HFFc6 (cell line): ENCODE measurements at places on chromosomes 6 and 20. TPM values are rescaled to one million over a fixed set of nuclear protein-coding genes. Genes with fewer than 3 reads are reported as not detected.

SAMD10 gene
- 1.6 to 3.3 TPM (median 3.0 TPM) in 3 replicates for total RNA-seq

- no peak overlapping the region for H3K4me3 ChIP-seq
- H3K4me1 ChIP-seq = peaks cover 17% of the 10 kb centered on the region; the same call in 1 of the 2 replicates
- H3K27me3 ChIP-seq = no peaks in the 10 kb centered on the region; the same call in 1 of the 2 replicates
Measured at GRCh38 chr6:48630511-48630910, 519.5 kb upstream of the PTCHD4 start.

ABHD12 gene
- 87.5 to 102 TPM (median 96.2 TPM) in 3 replicates for total RNA-seq

DNA sequence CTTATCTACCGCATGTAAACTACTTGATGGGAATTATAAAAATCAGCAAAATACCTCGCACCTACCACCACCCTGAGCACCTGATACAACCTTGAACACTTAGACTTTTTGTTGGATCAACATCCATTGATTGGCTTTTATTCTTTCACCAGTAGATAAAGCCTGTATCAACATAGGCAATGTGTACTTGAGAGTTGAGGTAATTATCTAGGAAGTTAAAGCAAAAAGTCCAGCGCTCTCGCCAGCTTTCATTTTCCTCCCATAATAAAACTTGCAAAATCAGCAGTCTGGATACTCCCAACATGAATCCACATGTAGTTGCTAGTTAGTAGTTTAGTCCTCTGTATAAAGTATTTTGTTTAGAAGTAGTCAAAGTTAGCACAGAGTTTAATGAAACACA lies 132.0 kb upstream of the PRDM1 start:
- no peaks in the 10 kb centered on the region for H3K4me1 ChIP-seq
- no peaks in the 10 kb centered on the region for H3K36me3 ChIP-seq
- no peak overlapping the region for H3K4me3 ChIP-seq
- no peak overlapping the region for H3K27ac ChIP-seq
- no peak for DNase-seq
- peaks cover 1% of the 10 kb centered on the region; the same call in 1 of the 2 replicates for H3K27me3 ChIP-seq

GRCh38 chr20:63842258-63842657 lies 11.2 kb upstream of the ZBTB46 start:
- no peak overlapping the region for H3K27ac ChIP-seq
- no peaks in the 10 kb centered on the region for H3K36me3 ChIP-seq
- no peak overlapping the region for H3K4me3 ChIP-seq
- no peaks in the 10 kb centered on the region for H3K4me1 ChIP-seq
- no peak for DNase-seq

- H3K27me3 ChIP-seq = no peaks in the 10 kb centered on the region
- H3K36me3 ChIP-seq = no peaks in the 10 kb centered on the region
- H3K27ac ChIP-seq = no peak overlapping the region
- no peak overlapping the region for H3K4me3 ChIP-seq
Measured at GRCh38 chr6:162630069-162630468, 97.5 kb downstream of the PRKN start.

DNA sequence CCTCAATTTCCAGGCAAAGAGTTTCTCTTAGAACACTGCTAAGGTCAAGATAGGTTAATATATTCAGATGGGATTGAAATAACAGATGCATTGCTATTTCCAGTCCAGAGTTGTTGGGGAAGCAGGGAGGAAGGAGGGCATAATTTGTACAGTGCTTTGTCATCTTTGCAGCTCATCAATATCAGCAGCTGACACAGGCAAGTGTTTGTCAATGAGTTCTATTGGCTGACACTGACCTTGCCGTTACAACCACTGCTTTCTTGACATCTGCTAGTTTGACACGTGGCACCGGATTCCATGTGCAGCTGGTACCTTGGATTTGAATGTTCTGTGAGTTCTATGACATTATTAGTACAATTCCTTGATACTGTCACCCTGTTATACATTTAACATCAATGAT lies 28.0 kb upstream of the MLIP start:
- DNase-seq = no peak
- no peak overlapping the region for H3K27ac ChIP-seq
- no peak overlapping the region for H3K4me3 ChIP-seq
- no peaks in the 10 kb centered on the region for H3K36me3 ChIP-seq

SRMS gene
- not detected in 3 replicates for total RNA-seq

DNA sequence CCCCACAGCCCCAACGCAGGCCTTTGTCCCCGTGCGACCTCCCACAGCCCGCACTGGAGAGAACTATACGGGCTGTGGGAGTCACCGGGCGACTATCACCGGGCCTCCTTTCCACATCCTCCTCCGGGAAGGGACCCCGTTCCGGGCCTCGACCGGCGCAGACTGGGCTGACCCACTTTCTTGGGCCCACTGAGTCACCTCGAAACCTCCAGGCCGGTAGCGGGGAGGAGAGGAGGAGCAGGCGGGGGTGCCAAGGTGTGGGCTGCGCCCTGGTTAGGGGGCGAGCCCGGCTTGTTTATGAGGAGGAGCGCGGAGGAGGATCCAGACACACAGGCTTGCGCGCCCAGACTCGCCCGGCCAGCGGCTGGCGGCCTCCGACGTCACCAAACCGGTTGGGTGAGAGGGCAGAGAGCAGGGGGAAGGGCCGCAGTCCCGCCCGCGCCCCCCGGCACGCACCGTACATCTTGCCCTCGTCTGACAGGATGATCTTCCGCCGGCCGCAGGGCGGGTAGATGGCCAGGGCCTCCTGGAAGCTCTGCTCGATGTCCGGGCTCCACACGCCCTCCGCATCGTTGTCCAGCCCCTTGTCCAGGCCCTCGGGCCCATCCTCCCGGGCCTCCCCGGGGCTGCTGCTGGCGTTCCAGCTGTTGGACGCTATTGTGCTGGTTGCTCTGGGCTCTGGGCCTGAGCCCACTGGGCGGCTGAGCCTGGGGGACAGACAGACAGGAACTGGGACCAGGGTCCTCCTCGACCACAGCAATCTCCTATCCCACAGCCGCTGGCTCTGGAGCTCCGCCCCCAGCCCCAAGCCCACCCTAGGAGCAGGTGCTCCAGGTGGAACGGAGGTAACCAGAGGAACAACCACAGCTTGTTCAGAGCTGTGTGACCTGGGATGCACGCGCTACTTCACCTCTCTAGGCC lies 10.6 kb downstream of the TEAD3 start:
- peaks cover 53% of the 10 kb centered on the region for H3K4me1 ChIP-seq
- peak overlapping the region; percentile 73 for H3K27ac ChIP-seq
- H3K4me3 ChIP-seq = no peak overlapping the region
- no peaks in the 10 kb centered on the region for H3K27me3 ChIP-seq
- H3K36me3 ChIP-seq = peaks cover 6% of the 10 kb centered on the region; the same call in 1 of the 2 replicates

DNA sequence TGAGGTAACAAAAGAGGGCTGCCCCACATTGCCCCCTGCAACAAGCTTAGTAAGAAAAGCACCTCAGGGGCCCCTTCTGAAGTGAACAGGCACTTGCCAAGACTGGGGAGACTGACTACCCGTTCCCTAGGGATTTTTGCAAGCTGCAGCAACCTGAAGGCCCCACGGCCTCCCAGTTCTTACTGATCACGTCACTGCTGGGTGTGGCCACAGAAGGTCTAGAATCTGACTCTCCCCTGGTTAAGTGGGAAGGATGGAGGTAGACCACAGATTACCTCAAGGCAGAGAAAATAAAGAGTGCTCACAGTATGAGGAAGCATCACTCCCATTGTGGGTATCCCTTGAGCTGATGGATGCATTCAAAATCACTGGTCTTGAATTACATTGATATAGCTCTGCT lies 201.5 kb upstream of the KCNQ5 start:
- H3K27me3 ChIP-seq = no peaks in the 10 kb centered on the region
- no peak overlapping the region for H3K4me3 ChIP-seq
- H3K36me3 ChIP-seq = no peaks in the 10 kb centered on the region

DNA sequence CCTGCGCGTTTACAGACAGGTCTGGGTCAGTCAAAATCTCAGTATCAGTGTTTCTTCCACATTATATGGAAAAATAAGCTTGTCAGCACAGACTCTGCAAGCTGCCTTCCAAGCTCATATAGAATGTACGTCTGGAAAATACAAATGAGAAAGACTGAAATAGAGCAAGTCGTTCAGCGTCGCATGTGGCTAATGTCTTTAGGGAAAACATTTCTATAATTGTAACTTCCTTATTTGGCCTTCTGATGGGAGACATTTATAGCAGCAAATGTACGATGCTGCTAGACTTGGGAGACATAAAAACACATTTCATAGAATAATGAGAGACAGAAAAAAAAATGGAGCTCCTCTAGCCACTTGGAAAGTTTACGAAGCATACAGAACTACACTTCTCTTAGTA lies 122.2 kb downstream of the KIF16B start:
- DNase-seq = no peak
- no peak overlapping the region for H3K4me3 ChIP-seq
- no peaks in the 10 kb centered on the region; the same call in 1 of the 2 replicates for H3K27me3 ChIP-seq

DNA sequence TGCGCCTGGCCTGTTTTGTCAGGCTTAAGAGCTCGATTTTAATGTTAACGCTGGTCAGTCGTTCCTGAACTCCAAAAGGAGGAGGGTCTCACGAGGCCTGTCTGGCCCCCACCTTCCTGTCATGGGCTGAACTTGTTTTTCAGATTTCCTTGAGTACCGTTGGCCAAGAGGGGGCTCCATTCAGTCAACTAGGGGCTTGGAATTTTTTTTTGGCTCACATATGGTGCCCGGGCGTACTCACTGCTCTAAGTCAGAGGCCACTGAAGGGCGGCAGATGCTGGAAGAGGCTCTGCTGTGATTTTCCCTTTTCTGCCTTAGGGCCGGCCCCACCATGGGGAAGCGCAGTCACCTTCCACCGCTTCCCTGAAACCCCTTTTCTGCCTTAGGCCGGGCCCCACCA lies 6.9 kb upstream of the BIRC7 start:
- H3K4me3 ChIP-seq = no peak overlapping the region
- H3K27ac ChIP-seq = no peak overlapping the region
- no peaks in the 10 kb centered on the region for H3K36me3 ChIP-seq
- peaks cover 45% of the 10 kb centered on the region for H3K4me1 ChIP-seq

TMC2 gene
- total RNA-seq = not detected in 3 replicates

- no peaks in the 10 kb centered on the region for H3K4me1 ChIP-seq
- peaks cover 13% of the 10 kb centered on the region for H3K27me3 ChIP-seq
- no peaks in the 10 kb centered on the region for H3K36me3 ChIP-seq
- no peak overlapping the region for H3K4me3 ChIP-seq
- H3K27ac ChIP-seq = no peak overlapping the region
Measured at GRCh38 chr6:96913621-96914020, 10.9 kb upstream of the KLHL32 start.

GRCh38 chr6:101226677-101227135 lies 166.8 kb upstream of the GRIK2 start:
- H3K4me3 ChIP-seq = no peak overlapping the region
- no peak overlapping the region for H3K27ac ChIP-seq
- no peaks in the 10 kb centered on the region for H3K27me3 ChIP-seq
- peak; percentile 64 for DNase-seq
- H3K4me1 ChIP-seq = peaks cover 18% of the 10 kb centered on the region
- peaks cover 13% of the 10 kb centered on the region for H3K36me3 ChIP-seq

- DNase-seq = no peak
- no peaks in the 10 kb centered on the region for H3K27me3 ChIP-seq
- no peaks in the 10 kb centered on the region for H3K4me1 ChIP-seq
- H3K4me3 ChIP-seq = no peak overlapping the region
- no peaks in the 10 kb centered on the region for H3K36me3 ChIP-seq
- no peak overlapping the region for H3K27ac ChIP-seq
Measured at GRCh38 chr6:161961796-161962195, 687.9 kb upstream of the AGPAT4 start.

DNA sequence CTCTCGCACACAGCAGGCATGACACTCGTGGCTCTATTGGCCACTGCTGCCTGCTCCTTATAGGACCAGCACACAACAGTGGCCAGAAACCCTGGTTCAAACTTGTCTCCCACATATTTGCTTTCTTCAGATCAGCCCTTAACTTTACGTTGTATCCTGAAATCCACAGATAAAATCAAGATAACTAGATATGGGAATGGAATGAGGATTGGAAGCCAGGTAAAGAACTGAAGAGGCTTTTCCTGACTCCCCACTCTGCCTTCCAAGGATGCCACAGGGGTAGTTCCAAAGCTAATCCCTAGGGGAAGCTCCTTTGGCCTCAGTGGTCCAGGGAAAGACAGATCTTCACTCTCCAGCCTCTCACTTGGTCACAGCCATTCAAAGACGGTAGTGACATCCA lies 86.5 kb downstream of the INSM1 start:
- DNase-seq = no peak
- H3K27me3 ChIP-seq = peaks cover 5% of the 10 kb centered on the region
- no peaks in the 10 kb centered on the region for H3K36me3 ChIP-seq
- H3K4me3 ChIP-seq = no peak overlapping the region

GRCh38 chr6:56744528-56744927 lies 101.8 kb upstream of the DST start:
- DNase-seq = no peak
- peaks cover 3% of the 10 kb centered on the region for H3K27me3 ChIP-seq
- H3K4me1 ChIP-seq = peaks cover 97% of the 10 kb centered on the region
- H3K27ac ChIP-seq = peak overlapping the region; percentile 74
- H3K4me3 ChIP-seq = no peak overlapping the region; the same call in 1 of the 2 replicates

PTCHD4 gene
- 0.79 to 9.5 TPM (median 1.6 TPM) in 3 replicates for total RNA-seq

DNA sequence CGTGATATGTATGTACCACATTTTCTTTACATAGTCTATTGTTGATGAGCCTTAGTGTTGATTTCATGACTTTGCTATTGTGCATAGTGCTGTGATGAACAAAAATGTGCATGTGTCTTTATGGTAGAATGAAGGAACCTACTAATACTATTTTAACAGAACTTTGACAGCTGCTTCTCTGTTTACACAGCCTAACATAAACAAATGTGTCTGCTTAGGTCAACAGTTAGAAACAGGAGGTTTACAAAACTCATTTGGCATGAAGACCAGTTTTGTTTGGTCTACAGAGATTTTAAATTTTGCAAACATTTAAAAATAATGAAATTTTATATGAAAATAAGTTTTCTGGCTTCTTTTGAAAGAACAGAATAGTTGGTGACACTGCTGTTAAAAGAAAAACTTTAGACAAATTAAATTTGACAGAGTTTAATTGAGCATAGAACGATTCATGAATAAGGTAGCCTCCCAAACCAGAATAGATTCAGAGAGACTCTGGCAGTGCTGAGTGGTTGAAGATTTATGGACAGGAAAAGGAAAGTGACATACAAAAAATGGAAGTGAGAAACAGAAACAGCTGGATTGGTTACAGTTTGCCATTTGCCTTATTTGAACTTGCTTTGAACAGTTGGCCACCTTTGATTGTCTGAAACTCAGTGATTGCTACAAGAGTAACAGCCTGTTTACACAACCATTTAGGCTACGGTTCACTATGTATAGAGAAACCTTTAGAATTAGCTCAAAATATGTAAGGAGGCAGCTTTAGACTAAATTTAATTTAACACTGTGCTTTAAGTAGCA lies 715.8 kb upstream of the HS3ST5 start:
- 0 out of 2 replicates have a peak, but pooled peaks cover 5% of the 10 kb centered on the region for H3K36me3 ChIP-seq
- H3K4me3 ChIP-seq = no peak overlapping the region
- no peak for DNase-seq
- H3K4me1 ChIP-seq = no peaks in the 10 kb centered on the region
- H3K27me3 ChIP-seq = no peaks in the 10 kb centered on the region

- H3K27me3 ChIP-seq = peaks cover 4% of the 10 kb centered on the region
- no peak overlapping the region for H3K4me3 ChIP-seq
- peak; percentile 43 for DNase-seq
Measured at GRCh38 chr6:90197854-90198496, 98.7 kb downstream of the BACH2 start.

ZBTB46 gene
- 0.43 to 0.93 TPM (median 0.77 TPM) in 3 replicates for total RNA-seq

DNA sequence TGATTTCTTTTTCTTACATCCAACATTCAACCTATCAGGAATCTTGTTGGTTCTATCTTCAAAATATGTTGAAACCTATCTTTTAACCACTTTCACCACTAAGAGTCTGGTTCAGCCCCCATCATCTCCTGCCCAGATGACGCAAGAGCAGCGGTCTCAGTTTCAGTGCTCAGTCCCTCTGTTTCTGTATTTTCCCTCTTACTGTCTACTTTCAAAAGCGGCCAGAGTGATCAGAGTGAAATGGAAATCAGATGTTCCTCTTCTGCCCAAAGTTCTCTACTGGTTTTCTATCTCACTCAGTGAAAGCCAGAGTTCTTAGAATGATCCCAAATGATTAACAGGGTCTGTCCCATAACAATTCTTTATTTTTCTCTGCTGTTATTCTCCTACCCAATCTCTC lies 147.9 kb upstream of the PDE7B start:
- H3K4me3 ChIP-seq = no peak overlapping the region
- DNase-seq = no peak
- H3K4me1 ChIP-seq = peaks cover 16% of the 10 kb centered on the region
- peaks cover 2% of the 10 kb centered on the region; the same call in 1 of the 2 replicates for H3K27me3 ChIP-seq
